Endodermal cell (in vitro differentiated cells): ENCODE measurements at places on chromosomes 12 and 14. TPM values are rescaled to one million over a fixed set of nuclear protein-coding genes. Genes with fewer than 3 reads are reported as not detected.

Gene JPH4
- 0.18 and 0.47 TPM in 2 replicates for total RNA-seq

Gene JDP2
- total RNA-seq, result 8.7 to 23.1 TPM (median 22.9 TPM) in 3 replicates

Gene CLEC6A
- total RNA-seq, result 0.20 and 0.50 TPM in 2 replicates

Gene R3HDM2
- total RNA-seq, result 65.6 and 82.7 TPM in 2 replicates

Gene EIF5
- 339 and 348 TPM in 2 replicates for total RNA-seq

- no peaks in the 10 kb centered on the region for H3K36me3 ChIP-seq
- H3K27me3 ChIP-seq, result no peaks in the 10 kb centered on the region
- no peaks in the 10 kb centered on the region for H3K4me1 ChIP-seq
- no peak overlapping the region for H3K4me3 ChIP-seq
- no peak overlapping the region for H3K27ac ChIP-seq
- peak; percentile 13 for DNase-seq
Measured at GRCh38 chr12:52445876-52446275, 6.1 kb downstream of the KRT6B start.

GRCh38 chr12:9340422-9341259 is 132.4 kb upstream of the PZP start:
- no peak overlapping the region for H3K27ac ChIP-seq
- peak; percentile 49 for DNase-seq
- H3K4me3 ChIP-seq, result no peak overlapping the region
- H3K27me3 ChIP-seq, result no peaks in the 10 kb centered on the region
- no peaks in the 10 kb centered on the region for H3K4me1 ChIP-seq
- no peaks in the 10 kb centered on the region for H3K36me3 ChIP-seq

DNA sequence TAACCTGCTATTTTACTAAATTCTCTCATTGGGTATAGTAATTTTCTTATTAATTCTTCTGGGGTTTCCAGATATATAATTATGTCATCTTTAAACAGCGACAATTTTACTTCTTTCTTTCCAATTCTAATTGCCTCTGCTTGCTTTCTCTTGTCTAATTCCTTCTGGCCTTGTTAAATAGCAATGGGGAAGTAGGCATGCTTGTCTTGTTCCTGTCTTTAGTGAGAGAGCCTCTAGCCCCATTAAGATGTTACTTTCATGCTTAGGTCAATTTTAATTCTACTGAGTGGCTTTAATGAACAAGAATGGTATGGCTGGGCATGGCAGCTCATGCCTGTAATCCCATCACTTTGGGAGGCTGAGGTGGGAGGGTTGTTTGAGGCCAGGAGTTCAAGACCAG is 31.7 kb downstream of the LRTM2 start:
- no peak overlapping the region for H3K27ac ChIP-seq
- H3K4me3 ChIP-seq, result no peak overlapping the region
- peak; percentile 2 for DNase-seq
- no peaks in the 10 kb centered on the region for H3K36me3 ChIP-seq
- no peaks in the 10 kb centered on the region for H3K27me3 ChIP-seq

DNA sequence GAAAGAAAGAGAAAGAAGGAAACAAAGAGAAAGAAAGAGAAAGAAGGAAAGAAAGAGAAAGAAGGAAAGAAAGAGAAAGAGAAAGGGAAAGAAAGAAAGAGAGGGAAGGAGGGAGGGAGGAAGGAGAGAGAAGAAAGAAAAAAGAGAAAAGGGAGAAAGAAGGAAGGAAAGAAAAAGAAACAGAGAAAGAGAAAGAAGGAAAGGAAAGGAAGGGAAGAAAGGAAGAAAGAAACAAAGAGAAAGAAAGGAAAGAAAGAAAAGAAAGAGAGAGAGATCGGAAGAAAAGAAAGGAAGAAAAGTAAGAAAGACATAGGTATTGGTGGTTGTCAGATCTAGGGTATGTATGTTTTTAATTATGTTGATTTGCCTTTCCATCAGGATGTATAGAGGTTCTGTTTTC is 342.3 kb downstream of the FOXG1 start:
- no peak overlapping the region for H3K27ac ChIP-seq
- no peaks in the 10 kb centered on the region for H3K4me1 ChIP-seq
- H3K36me3 ChIP-seq, result no peaks in the 10 kb centered on the region
- no peaks in the 10 kb centered on the region for H3K27me3 ChIP-seq
- no peak for DNase-seq
- no peak overlapping the region for H3K4me3 ChIP-seq

- DNase-seq, result no peak
- no peaks in the 10 kb centered on the region for H3K27me3 ChIP-seq
- H3K27ac ChIP-seq, result no peak overlapping the region
- no peak overlapping the region for H3K4me3 ChIP-seq
- no peaks in the 10 kb centered on the region for H3K36me3 ChIP-seq
Measured at GRCh38 chr12:130992979-130993538, 39.4 kb downstream of the ADGRD1 start.

DNA sequence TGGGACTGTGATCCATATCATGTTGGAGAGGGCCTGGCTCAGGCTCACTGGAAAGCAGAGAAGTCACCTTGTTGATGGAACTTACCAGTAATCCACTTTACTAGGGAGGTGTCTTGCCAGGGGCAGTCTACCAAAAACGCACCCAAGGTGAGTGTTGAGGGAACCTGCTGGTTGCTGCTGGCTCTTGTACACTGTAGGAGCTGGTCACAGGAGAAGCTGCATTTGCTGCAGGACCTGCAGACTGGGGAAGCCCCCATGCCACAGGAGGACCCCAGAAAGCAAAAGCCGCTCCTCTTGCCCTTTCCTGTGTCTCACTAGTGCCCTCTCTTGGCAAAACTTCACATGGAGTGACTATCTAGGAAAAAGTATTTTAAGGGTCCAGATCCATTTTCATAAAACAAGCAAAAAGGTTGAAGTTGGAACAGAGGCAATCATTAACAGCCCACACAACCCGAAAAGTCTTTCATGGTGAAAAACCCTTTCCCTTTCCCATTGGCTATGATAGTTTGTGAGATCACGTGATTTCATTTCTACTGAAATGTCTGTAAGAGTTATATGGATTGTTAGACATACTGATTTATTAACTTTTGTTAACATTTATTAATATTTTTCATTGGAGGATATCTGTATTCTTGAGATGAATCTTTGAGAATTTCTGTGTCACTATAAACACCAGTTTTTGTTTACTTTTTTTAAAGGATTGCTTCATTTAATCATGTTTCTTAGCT is 59.2 kb downstream of the RASSF8 start:
- no peak overlapping the region for H3K4me3 ChIP-seq
- H3K4me1 ChIP-seq, result peaks cover 7% of the 10 kb centered on the region
- H3K27ac ChIP-seq, result no peak overlapping the region

GRCh38 chr14:65153101-65153500 is 50.8 kb upstream of the MAX start:
- no peak for DNase-seq
- H3K27ac ChIP-seq, result no peak overlapping the region

GRCh38 chr12:69440016-69440415 is 30.2 kb upstream of the FRS2 start:
- H3K4me3 ChIP-seq, result no peak overlapping the region
- peaks cover 31% of the 10 kb centered on the region for H3K4me1 ChIP-seq
- H3K27me3 ChIP-seq, result no peaks in the 10 kb centered on the region
- no peak for DNase-seq

- no peaks in the 10 kb centered on the region for H3K4me1 ChIP-seq
- H3K4me3 ChIP-seq, result peak overlapping the region; percentile 78
- peaks cover 25% of the 10 kb centered on the region for H3K27me3 ChIP-seq
- no peaks in the 10 kb centered on the region for H3K36me3 ChIP-seq
- H3K27ac ChIP-seq, result no peak overlapping the region
Measured at GRCh38 chr12:105083551-105084105, 630 bp downstream of the ALDH1L2 start.

GRCh38 chr12:127542931-127543330 is 724.0 kb upstream of the TMEM132C start:
- no peak overlapping the region for H3K27ac ChIP-seq
- H3K27me3 ChIP-seq, result no peaks in the 10 kb centered on the region
- no peak overlapping the region for H3K4me3 ChIP-seq

DNA sequence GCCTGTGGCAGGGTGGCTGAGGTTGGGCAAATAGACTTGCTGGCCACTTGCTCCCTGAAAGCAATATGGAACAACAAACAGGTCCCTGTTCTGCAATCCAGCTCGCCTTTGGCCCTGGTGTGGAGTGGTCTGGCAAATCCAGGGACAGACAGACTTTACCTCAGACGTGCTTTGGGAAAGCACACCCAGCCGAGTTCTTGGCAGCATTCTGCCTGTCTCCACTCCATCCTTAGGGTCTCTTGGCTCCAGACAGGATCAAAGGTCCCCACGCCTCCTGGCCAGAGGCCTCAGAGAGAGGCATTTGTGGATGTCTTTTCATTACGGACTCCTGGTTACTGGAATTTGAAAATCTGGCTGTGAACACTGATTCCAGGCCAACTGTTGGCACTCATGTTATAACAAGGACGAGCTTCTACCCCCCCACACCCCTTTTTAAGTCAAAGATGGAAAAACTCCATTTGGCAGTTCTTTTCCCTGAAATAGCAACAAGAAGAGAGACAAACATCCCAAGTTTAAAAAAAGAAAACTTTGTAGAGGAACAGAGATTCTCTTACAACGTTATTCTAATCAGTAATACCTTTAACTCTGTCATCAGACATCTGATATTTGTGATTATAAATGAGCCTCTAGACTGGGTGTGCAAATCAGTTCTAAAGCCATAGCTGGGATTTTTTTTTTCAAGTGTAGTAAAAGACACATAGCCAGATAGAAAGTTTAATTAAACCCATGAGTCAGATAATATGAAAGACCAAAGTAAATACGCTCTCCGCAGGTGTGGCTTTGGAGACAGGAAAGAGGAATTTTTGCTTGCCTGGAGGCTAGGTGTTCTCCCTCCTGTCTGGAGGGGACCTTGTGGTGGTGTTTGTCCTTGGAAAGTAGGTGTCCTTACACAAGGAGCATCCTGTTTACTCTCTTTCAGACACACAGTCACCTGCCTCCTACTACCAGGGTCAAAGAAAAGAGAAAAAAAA is 60.7 kb downstream of the GALNT8 start:
- H3K4me3 ChIP-seq, result no peak overlapping the region
- no peak overlapping the region for H3K27ac ChIP-seq
- peak; percentile 40 for DNase-seq
- H3K27me3 ChIP-seq, result no peaks in the 10 kb centered on the region

DNA sequence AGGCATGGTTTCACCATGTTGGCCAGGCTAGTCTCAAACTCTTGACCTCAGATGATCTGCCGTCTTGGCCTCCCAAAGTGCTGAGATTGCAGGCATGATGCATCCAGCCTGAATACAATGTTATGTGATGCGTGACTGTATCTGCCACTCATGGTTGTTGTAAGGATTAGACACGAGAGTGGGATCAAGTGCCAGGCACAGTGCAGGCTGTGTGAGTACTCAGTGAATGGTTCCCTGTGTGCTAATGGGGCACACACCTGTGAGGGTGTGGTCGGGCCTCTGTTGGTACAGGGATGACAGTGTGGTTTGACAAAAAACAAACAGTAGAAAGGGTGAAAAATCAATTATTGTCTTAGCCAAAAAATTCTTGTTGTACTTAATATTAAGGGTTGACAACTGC is 61.8 kb downstream of the TECPR2 start:
- no peak overlapping the region for H3K4me3 ChIP-seq
- peaks cover 30% of the 10 kb centered on the region for H3K36me3 ChIP-seq
- no peaks in the 10 kb centered on the region for H3K27me3 ChIP-seq
- no peaks in the 10 kb centered on the region for H3K4me1 ChIP-seq
- no peak overlapping the region for H3K27ac ChIP-seq
- DNase-seq, result no peak

DNA sequence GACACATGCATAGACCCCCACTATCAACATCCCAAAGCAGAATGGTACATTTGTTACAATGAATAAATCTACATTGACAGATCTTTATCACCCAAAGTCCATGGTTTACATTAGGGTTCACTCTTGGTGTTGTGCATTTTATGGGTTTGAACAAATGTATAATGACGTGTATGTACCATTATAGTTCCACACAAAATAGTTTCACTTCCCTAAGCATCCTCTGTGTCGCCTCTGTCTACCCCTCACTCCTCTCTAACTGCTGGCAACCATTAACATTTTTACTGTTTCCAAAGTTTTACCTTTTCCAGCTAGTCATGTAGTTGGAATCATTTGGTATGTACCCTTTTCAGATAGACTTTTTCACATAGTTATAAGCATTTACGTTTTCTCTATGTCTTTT is 69.5 kb upstream of the LMO3 start:
- no peak for DNase-seq
- no peaks in the 10 kb centered on the region for H3K27me3 ChIP-seq
- H3K4me1 ChIP-seq, result no peaks in the 10 kb centered on the region
- H3K4me3 ChIP-seq, result no peak overlapping the region
- no peaks in the 10 kb centered on the region for H3K36me3 ChIP-seq

DNA sequence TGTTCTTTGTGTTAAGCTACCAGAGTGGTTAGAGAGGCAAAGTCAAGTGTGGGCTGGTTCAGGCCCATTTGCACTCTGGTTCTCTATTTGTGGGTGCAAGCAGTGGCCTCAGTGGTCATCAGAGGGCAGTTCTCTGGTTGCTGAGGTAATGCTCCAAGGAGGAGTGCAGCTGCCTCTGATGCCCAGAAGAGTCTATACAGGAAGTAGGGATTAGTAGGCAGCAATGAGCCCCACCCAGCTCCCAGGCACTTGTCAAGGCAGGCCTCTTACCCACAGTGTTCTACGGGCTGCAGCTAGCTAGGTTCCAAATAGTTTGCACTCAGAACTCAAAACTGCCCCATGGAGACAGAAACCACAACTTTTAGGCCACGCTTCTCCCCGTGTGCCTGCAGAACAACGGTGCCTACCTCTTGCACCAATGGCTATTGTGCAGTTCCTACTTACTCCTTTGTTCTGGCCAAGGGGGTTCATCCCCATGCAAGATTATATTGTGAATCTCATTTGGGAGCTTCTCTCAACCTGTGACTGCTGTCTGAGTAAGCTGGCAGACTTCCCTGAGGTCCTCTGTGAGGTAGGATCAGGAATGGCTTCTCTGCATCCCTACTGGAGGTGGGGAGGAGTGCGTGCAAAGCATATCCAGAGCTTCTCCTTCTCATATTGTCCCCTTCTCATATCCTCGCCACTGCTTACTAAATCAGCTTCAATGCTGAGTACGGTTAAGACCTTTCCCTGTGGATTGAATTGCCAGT is 410.3 kb upstream of the LMO3 start:
- H3K4me3 ChIP-seq, result no peak overlapping the region
- H3K4me1 ChIP-seq, result no peaks in the 10 kb centered on the region
- no peaks in the 10 kb centered on the region for H3K36me3 ChIP-seq
- H3K27ac ChIP-seq, result no peak overlapping the region

DNA sequence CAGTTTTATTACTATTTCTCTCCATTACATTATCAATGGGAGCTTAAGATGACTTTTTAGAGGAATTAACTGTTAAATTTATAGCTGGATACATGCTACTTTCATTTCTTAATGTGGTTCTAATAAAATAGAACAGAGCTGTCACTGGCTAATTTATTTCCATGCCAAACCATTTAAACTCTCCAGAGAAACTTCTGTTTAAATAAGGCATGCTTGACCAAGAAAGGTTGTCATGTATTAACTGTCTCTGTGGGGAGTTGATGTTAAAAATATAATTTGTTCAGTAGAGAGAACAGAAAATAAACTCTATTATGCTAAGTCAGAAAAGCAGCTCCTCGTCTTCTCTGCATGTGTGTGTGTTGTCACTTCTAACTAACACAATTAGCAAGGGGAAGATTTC is 447.4 kb downstream of the SLC16A7 start:
- H3K27ac ChIP-seq, result no peak overlapping the region
- no peaks in the 10 kb centered on the region for H3K4me1 ChIP-seq
- DNase-seq, result no peak
- H3K36me3 ChIP-seq, result no peaks in the 10 kb centered on the region
- no peak overlapping the region for H3K4me3 ChIP-seq
- no peaks in the 10 kb centered on the region for H3K27me3 ChIP-seq
